Femur (tissue), 1 donor: ENCODE measurements at places on chromosomes 4 and X.

DNA sequence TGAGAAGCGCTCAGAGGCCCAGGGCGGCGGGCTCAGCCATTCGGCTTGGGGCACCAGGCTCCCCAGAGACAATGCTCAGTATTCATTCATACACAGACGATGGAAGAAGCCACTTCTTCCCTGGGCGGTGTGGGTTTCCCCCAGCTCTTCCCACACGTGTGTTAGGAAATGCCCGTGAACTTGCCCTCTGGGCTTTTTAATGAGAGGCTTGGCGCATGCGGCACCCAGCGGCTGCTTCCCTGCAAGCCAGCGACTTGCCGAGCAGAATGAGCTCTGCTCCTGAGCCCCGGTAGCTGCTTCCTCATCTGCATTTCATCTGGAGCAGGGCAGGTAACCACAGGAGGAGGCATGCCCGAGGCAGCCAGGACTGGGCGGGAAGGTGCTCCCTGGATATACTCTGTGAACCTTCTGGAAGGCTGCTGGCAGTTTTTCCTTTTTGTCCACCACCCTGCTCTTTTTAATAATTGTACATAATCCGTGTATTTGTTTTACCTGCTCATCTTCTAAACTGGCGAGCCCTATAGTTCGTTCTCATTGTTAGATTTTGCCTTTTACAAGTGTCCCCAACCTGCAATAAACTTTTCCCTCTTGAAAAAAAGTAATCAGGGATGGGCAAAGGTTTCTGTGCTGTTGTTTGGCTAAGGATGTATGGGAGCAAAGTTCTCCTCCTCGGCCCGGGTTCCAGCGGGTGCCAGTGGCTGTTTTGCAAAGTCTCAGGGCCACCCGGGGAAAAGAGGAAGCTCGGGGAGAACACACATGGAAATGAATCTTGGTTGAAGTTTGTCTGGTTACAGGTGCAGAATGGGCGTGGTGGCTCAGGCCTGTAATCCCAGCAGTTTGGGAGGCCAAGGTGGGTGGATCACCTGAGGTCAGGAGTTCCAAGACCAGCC is 178.8 kb downstream of the DCLK2 start:
- DNase-seq, result no peak

DNA sequence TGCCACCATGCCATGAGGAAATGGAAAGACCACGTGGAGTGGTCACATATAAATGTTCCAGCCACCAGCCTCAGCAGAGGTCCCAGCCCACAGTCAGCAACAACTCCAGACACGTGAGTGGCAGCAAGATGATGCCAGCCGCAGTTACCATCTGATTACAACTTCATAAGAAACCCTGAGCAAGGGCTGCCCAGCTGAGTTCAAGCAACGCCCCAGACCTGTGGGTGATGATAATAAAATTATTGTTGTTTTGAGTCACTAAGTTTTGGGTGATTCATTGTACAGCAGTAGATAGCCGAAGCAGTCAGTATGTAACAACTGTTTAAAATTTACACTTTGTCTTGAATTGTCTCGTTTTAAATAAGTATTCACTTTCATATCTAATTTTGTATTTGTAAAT is 5.8 kb upstream of the CCNG2 start:
- no peak for DNase-seq

- DNase-seq, result no peak
Observed at GRCh38 chr4:88599714-88600113, 7.4 kb downstream of the HERC3 start.

DNA sequence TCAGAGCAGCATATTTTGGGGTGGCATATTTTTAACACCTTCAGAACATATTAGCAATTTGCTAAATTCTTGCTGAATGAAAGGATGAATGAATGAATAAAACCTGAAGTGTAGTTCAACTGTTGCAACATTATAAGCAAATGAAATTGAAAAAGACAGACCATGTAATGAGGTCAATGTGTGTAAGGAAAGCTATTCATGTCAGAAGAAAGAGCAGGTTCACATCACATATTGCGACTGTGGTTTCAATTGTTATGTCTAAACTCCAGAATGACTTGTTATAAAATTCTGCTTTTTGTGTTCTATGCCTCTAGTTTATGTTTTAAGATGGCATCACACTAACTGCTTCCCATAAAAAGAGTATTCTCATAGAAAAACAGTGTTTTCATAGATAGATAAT is 32.9 kb upstream of the DSPP start:
- no peak for DNase-seq

GRCh38 chrX:16208601-16209000 is 41.3 kb downstream of the MAGEB17 start:
- DNase-seq, result no peak

GRCh38 chrX:38890326-38890725 is 89.1 kb downstream of the MID1IP1 start:
- DNase-seq, result no peak

GRCh38 chr4:176959980-176960379 is 167.3 kb upstream of the VEGFC start:
- DNase-seq, result no peak

- DNase-seq, result no peak
Observed at GRCh38 chrX:9678215-9678965, 87.3 kb downstream of the GPR143 start.

- no peak for DNase-seq
Observed at GRCh38 chr4:54909961-54910360, 215.4 kb downstream of the KDR start.

GRCh38 chr4:158758142-158758541 is 10.7 kb upstream of the FNIP2 start:
- DNase-seq, result no peak
